Stimulated activated CD4-positive, alpha-beta T cell treated with anti-CD3 and anti-CD28 coated beads, TNF-alpha, amount 100 ng/mL, for 1 hour (primary cell): ENCODE measurements at places on chromosomes 4 and X.

DNA sequence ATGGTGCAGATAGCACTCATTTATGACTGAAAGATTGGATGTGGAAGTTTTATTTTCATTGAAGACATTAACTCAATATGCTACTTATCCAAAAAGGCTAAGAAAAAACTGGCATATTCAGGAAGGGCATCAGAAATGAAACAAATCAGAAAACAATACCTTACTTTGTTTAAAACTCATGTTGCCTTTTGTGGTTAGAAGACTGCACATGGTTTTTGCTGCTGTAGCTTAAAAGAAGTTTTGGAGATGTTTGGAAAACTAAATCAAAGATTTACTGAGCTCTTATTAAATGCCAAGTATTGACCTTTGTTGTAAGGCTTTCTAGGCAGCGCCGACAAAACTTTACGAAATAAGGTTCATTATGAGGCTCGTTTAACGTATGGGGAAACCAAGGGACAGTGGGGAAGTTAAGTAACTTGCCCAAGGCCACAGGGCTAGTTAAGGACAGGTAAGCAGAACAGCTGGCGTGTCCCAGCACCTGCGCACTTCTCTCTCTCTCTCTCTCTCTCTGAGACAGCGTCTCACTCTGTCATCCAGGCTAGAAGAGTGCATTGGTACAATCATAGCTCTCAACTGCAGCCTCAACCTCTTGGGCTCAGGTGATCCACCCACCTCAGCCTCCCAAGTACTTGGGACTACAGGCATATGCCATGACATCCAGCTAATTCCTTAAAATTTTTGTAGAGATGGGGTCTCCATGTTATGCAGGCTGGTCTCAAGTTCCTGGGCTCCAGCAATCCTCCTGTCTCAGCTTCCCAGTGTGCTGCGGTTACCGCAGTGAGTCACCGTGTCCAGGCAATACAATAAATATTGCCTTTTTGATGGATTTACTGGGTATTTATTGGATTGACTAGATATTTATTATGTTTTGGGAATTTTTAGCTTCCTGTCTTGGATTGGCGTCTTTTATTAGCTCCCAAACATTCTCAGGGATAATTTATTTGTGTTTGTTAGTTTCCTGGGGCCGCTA is 16.1 kb downstream of the LRP2BP start:
- no peak for DNase-seq

DNA sequence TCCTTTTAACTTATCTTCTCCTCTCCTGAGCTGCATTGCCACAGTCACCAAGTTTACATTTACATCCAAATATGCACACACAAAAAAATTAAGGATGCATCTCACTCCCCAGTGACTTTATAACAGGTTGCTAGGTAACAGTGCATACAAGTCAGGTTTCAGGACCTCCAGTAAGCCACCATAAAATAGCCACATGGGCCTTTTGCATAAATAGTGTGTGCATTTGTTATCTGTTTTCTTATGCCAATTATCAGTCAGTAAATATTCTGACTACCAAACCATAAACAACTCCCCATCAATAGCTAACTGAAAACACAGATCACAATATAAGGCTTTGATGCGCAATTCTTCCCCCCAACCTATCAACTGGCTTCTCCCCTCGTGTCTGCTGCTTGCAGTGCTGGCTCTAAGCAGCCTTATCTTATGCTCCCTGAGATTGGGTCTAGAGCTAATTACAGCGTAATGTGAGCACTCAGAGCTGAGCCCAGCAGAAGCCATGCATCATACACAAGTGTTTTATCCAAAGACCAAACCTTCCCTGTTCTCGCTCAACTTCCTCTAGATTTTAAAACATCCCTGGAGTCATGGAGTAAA is 55.4 kb downstream of the ZNF827 start:
- DNase-seq, result no peak

DNA sequence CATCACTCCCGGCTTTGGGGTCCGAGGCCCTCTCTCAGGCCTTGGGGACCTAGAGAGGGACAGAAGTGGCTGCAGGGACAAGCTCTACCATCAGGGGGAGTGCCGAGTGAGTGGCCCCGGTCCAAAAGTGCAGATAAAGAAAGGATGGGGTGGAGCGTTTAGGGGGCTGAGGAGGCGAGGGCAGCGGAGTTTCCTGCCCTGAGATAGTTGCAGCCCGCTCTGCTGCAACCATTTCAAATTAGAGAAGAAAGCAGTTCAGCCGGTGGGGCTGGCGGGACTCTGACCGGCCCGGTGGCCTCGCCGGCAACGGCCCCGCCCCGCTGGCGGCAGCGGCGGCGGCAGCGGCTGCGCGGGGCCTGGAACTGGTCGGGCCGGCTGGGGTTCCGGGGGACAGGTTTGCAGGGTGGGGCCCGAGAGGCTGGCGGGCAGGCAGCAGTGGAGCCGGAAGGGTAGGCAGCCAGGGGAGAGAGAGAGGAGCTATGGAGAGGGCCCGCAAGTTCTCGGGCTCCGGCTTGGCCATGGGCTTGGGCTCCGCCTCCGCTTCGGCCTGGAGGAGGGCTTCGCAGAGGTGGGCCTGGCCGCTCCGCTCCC is 7.6 kb downstream of the DLG3 start:
- DNase-seq, result no peak

DNA sequence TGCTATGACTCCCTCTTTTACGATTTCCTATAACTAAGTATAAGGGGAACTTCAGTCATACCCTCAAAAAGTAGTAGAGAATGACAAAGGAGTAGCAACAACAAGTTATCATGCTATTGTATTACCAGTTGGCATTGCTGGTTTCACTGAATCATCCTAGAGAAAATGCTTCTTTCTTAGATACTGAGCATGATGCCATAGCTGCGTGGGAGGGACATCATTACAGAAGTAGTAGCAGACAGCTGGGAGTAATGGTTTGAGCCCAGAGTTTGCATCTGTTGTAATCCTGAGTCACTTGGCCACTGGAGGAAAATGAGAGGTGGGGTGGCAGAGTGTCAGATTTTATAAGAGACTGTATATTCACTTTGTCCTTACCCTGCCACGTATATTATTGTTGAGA is 38.6 kb downstream of the MTMR1 start:
- DNase-seq, result no peak

DNA sequence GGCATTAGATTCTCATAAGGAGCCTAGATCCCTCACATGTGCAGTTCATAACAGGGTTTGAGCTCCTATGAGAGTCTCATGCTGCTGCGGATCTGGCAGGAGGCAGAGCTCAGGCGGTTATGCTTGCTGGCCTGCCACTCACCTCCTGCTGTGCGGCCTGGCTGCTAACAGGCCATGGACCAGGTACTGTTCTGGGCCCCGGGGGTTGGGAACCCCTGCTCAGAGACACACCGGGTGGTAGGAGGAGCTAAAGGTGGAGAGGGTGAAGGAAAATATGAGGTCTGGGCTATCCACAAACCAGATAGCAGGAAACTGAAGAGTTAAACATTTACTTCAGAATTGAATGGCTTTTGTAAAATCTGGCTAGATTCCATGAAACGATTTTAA is 5.9 kb upstream of the F11 start:
- DNase-seq, result no peak

GRCh38 chr4:123936621-123937043 is 540.0 kb downstream of the SPRY1 start:
- DNase-seq, result no peak

DNA sequence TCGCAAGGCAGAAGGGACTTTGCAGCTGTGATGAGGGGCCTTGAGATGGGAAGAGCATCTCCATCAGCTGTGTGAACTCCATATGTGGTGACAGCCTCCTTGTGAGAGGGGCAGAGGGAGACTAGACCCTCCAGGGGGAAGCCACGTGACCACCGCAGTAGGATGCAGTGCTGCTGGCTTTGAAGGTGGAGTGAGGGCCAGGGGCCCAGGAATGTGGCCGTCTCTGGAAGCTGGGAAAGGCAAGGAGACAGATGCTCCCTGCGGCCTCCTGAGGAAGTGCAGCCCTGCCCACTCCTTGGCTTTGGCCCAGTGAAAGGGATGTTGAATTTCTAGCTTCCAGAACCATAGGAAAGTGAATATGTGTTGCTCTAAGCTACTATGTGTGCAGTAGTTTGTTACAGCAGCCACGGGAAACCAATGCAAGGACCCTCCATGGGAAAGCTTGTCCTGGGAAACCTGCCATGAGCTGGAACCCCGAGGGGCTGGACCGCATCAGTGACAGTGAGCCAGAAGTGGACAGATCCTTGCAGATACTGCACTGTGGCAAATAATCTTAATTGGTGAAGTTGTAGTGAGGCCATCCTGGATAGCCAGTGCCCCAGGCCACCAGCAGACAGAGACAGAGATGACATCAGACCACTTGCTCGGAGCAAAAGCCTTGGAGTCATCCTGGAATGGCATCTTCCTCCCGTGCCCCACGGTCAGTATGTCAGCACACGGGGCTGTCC is 35.4 kb upstream of the SORCS2 start:
- no peak for DNase-seq

- no peak for DNase-seq
These were observed 1.9 kb downstream of the TRO start for GRCh38 chrX:54922547-54922946.

DNA sequence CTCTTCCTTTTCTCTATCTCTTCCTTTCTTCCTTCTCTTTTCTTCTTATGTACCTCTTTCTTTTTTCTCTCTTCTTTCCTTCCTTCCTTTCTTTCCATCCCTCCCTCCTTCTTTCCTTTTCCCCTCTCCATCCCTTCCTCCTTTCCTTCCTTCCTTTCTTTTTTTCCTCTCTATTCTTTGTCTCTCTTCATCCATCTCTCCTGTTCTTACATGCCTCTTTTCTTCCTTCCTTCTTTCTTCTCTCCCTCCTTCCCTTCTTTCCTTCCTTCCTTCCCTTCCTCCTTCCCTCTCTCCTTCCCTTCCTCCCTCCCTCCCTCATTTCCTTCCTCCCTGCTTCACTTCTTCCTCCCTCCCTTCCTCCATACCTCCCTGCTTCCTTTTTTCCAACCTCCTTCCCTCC is 19.2 kb upstream of the XG start:
- DNase-seq, result no peak

- no peak for DNase-seq
These were observed 204.0 kb upstream of the PUDP start for GRCh38 chrX:7351926-7352325.

GRCh38 chrX:44903830-44904530 is 31.0 kb downstream of the KDM6A start:
- DNase-seq, result no peak

DNA sequence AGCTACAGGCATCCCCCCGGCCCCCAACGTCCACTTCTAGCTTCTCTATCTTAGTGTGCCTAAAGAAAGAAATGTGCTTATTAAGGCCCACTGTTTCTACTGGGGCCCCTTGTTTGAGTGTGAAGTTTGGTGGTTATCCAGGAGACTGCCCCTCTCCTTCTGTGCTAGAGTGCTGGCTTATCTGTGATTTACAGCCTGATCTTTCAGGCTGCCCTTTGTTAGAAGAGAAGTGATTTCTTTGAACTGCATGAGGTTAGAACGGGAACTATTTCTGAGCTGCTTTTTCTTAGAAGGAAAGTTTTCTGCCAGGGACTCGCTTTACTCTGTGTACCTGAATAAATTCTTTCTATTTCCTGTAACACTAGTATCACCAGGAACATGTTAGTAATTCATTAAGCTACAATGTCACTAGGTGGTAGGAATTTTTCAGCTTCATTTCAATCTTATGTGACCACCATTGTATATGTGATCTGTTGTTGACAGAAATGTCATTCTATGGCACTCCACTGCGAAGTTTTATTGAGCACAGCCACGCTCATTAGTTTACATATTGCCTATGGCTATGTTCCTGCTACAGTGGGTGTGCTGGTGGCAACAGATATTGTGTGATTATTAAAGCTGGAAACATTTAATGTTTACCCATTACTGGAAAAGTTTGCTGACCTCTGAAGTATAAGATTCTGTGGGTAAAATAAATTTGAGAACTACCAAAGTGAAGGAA is 193.8 kb upstream of the CXorf51B start:
- no peak for DNase-seq

DNA sequence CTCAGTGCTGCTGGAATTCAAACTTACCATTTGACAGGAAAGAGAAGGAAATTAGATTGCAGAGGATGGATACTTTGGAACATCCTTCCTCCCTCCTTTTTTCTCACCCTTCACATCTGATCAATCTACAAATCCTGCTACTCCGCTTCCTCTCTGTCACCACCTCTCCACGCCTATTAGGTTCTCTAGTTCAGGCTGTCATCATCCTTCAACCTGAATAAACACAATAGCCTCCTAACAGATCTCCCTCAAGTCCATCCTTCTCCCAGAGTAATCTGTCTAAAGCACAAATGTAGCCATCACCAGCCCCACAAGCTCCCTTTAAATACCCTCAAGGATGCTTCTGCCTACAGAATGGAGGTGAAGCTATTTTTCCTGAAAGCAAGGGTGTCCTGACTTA is 20.0 kb upstream of the SLAIN2 start:
- no peak for DNase-seq

DNA sequence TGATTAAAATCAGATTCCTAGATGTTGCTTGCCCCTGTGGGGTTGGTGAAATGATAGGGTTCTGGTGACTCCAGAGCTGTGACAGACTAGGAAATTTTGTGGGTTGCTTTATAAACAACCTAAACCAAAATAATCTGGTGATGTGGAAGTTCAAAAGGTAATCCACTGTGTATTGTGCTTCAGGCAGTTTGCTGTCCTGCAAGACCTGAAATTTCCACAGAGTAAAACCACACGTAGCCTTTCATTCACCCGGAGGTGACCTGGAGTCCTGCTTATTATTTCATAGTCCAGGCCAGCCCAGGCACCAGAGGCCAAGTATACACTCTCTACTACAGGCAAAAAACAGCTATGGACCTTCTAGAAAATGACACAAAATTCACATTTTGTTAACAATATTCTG is 114.6 kb upstream of the CBR4 start:
- no peak for DNase-seq

- DNase-seq, result no peak
These were observed 80.9 kb downstream of the LARP7 start for GRCh38 chr4:112717856-112718255.

DNA sequence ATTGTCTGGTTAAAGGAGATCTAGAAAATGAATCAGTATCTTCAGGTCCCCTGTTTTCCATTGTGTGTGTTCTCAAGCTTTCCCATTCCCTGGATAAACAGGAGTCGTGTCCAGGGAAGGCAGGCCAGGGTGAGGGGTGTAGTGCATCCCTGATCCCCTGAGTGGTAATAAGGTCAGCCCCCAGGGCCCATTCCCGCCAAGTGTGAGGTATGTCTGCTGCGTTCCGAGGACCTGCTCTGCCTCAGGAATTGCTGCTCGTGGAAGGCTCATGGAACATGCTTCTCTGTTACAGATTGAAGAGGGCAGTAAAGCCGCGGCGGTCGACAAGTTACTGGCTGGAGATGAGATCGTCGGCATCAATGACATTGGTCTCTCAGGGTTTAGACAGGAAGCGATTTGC is 87.1 kb downstream of the SHROOM2 start:
- no peak for DNase-seq
